Activated CD4-positive, alpha-beta T cell treated with anti-CD3 and anti-CD28 coated beads, Interleukin-2, amount 50 U/mL, for 24 hours (primary cell): ENCODE measurements at places on chromosomes 16 and 17.

DNA sequence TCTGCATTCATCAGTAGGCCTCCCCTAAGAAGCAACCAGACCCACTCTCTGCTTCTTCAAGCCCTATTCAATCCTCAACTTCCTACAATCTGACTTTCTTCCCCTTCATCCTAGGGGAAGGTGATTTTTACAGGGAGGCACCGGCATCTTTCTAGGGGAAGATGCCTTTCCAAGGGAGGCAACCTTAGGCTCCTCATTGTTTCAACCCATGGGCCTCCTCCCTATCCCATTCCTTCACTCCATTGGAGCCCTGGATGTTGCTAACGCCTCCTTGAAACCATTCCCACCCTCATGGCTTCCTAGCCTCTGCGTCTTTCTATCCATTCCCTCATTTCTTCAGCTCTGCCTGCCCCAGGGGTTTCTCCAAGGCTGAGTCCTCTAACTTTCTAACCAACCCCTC lies 2.7 kb upstream of the CUEDC1 start:
- DNase-seq: no peak

- DNase-seq: no peak
Measured at GRCh38 chr17:67388986-67389385, 11.9 kb downstream of the PITPNC1 start.

DNA sequence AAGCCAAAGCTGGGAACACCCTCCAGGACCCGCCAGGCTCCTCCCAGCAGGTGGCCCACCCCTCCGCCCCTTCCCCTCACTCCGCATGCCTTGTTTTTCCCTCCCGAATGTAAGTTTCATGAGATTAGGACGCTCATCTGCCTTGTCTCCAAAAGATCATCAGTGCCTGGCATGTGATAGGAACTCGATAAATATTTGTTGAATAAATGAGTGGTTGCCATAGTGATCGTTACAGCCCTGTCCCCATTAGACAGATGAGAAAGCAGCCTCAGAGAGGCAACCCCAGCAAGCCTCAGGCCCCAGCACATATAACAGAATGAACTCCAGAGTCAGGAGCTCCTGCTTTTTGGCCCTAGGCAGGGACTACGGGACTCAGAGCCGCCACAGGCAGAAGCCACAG lies 5.0 kb downstream of the CAMKK1 start:
- DNase-seq: no peak

GRCh38 chr16:24052329-24053098 lies 203.6 kb upstream of the CACNG3 start:
- DNase-seq: no peak

DNA sequence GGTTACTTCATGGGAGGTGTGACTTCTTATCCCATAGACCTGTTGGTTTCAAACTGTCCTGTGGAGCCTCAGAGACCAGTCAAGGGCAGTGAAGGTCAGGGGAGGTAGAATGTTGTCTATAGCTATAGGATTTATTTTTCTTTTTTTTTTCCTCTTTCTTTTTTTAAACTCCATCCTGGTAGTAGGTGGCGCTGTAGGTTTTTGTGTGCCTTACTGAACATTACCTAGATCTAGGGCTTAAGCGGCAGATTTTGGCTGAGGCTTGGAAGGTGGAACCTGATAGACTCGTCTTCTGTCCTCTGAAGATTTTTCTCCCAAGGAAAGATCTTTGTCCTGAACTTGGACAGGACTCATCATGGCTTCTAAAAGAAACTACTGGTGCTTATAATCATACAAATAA lies 8.2 kb upstream of the LASP1NB start:
- DNase-seq: no peak

DNA sequence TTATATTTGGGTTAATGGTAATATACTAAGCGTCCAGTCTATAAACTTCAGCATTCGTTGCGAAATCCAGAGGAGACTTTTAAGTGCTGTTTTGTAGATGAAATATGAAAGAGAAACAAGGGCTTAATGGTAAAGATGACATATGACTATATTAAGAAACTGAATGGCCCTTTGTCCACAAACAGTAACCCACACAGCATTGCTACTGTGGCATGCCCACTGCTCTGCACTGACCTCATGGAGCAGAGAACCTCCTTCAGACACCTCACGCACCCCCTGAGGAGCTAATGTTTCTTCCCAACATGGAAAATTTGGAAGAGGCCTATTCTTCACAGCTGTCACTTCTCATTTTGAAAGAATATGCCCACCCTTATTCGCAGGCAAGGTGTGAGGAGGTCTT lies 26.7 kb downstream of the ASPA start:
- DNase-seq: no peak

GRCh38 chr17:45345554-45346215 lies 28.9 kb upstream of the MAP3K14 start:
- no peak for DNase-seq

DNA sequence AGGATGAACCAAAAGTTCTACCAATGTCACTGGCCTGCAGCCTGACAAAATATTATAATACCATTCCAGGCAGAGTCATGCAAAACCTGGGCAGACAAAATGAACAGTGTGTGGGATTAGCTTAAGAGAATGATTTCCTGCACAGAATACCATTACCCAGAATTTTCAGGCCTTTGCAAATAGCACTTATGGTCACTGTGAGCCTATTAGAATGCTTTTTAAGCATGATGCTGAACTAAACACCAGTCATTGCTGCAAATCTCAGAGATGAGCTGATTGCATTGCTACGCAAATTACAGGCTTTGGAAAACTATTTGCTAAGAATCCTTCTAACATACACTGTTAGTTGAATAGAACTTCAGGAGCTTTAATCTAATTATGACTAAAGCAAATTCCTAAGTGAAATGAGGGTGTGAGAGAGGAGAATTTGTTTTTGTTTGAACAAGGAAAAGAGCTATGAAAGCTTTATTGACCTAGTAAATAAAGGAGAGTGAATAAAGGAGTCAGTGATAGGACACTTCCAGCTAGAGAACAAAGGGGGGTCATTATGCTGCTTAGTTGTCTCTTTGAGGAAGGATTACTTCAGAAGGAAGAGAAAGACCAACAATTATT lies 398.8 kb downstream of the HS3ST3B1 start:
- no peak for DNase-seq

DNA sequence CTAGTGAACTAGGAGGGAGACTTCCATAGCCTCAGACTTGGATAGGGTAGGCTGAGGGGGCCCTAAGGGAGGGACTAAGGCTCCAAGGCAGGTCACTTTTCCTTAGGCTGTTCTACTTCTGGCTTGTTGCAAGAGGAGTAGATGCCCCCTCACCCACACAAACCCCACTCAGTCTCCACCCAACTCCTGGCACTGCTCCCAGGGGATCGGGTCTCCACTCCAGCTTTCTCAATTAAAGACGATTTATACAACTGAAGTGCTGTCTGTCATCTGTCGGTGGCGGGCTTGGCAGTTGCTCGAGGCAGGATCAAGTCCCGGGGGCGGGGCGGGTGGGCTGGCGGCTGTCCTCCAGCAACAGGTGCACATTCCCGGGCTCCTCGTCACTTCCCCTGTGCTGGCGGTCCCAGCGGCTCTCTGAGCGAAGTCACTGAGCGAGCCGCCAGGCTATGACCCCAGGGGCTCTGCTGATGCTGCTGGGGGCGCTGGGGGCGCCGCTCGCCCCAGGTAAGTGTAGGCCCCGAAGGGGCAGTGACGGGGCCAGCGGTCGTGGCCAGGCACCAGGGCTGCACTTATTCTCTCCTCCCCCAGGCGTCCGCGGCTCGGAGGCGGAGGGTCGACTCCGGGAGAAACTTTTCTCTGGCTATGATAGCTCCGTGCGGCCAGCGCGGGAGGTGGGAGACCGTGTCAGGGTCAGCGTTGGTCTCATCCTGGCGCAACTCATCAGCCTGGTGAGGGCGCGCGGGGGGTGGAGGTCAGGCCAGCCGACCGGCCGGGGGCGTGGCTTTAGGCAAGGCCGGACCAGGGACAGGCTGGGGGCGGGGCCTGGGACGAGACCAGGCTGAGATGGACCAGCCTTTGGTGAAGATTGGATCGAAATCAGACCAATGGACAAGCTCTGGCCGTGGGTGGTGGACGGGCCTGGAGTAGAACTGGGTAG lies at the start of gene CHRNB1:
Gene CHRNB1 (plus strand): TSS at position 380 of the 937 bp plus-strand sequence. CDS start 67 bp downstream, at position 447.
- no peak for DNase-seq

DNA sequence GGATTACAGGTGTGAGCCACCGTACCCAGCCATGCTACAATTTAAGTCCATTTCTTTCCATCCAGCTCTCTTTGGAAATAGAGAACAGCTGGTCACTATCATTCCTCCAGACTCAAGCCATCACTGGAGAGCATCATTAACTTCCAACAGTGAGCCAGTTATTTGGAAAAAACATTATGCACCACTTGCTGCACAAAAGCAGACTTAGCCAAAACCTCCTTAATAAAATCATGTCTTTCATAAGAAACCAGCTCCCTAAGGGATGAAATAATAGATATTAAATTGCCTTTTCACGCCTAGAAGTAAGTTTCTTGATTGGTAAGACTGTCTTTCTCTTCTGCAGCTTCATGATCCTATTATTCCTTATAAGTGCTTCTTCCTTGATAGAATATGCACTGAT lies 17.9 kb downstream of the SLC39A11 start:
- DNase-seq: no peak

DNA sequence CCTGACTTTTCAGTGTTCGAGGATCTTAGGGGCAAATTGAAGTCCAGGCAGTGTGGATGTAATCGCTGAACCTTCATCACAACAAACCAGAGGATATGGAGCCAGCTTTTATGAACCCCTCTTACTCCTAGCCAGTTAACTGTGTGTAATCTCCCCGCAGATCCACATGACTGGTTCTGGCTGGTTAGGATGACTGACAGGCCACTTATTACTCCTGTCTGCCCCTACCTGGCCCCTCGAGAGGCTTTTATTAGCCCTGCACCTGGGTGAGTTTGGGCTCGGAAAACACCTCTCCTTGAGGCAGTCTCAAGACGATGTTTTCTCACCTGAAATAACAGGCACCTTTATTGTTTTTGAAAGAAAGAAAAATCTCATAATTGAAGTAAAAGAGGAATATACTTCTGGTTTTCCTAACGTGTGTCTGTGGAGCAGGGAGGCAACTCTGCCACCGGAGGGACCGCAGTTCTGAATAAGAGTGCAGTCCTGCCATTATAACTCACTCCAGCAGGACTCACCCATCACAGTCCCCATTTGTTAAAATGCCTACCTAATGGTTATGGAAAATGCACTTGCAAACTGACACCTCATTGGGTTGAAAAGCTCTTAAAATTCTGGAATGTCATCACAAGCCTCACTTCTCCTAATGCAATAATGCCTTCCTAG lies 291.9 kb upstream of the N4BP1 start:
- no peak for DNase-seq

- no peak for DNase-seq
Measured at GRCh38 chr17:70702683-70703255, 533.4 kb downstream of the KCNJ2 start.

- no peak for DNase-seq
Measured at GRCh38 chr16:54687043-54687899, 243.4 kb upstream of the IRX5 start.

DNA sequence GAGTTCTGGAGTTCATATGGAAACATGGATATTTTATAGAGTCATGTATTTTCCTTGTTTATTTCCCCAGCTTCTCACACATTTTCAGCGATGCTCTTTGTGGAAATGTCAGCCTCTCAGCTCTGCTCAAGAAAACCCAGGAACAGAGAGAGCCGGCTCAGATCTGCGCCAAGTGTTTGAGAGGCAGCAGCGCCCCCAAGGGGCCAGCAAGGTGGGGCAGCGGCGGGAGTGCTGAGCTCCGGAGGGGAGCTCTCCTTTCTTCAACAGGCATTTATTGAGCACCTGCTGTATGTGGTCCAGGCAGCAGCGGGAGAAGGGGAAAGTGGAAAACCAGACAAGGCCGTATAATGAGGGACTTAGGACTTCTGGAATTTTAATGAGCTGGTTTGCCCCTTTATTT lies 421.1 kb upstream of the C16orf82 start:
- peak; percentile 26 for DNase-seq

GRCh38 chr17:2631211-2631610 lies 37.8 kb downstream of the PAFAH1B1 start:
- DNase-seq: no peak

DNA sequence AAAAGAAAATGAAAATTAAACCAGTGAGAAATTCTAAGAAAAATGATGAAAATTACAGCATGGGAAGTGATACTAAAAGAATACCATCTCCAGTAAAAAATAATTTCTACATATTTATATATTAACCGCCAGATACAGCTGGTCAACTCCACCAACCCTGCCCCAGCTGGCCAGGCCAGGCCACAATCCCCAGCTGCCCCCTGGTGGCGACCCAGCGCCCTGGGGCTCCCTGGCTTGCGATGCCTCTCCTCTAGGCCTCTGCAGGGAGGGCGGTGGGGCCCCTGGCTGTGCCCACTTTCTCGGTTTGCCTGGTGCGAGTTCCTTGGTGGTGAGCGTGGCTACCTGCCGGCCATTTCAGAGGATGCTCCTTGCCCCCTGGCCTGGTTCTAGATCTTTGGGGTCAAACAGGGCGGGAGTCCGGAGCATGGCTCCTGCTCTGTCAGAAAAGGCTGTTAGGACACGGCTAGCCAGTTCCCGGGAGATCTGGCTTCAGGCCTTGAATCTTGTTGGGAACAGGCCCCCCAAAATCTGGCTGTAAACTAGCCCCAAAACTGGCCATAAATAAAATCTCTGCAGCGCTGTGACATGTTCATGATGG lies 14.5 kb downstream of the GLIS2 start:
- DNase-seq: peak; percentile 48

GRCh38 chr16:87686697-87687096 lies 79.1 kb downstream of the KLHDC4 start:
- no peak for DNase-seq

- no peak for DNase-seq
Measured at GRCh38 chr16:67881621-67882161, 3.0 kb upstream of the NRN1L start.

DNA sequence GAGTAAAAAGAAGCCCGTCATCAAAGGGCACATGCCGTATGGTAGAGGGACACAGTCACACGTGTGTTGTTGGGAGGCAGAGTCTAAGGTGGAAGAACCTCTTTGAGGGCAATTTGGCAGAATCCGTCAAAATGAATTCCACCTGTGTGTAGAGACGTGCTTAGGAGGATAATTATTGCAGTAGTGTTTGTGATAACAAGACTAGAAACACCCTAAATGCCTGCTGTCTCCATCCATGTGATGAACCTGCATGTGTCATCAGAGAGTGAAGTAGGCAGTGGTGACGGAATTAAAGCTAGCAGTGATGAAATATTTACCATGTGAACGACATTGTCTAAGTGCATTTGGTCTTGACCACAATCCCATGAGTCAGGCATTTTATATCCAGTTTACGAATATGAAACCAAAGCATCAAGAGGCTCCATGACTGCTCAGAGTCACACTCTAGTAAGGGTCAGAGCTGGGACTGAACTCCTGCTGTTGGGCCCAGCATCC lies 61.3 kb upstream of the ADORA2B start:
- no peak for DNase-seq

GRCh38 chr17:77358801-77359200 lies 218.0 kb downstream of the SEC14L1 start:
- no peak for DNase-seq
